ENCODE measurements at places on chromosomes 7 and 10.
A peak's percentile ranks its signal among the peaks of the same experiment; 100 is the strongest.

- no peak for DNase-seq
Observed at GRCh38 chr10:81280497-81281479, 594.2 kb upstream of the NRG3 start.

- DNase-seq: no peak
Observed at GRCh38 chr10:17443707-17444387, 10.5 kb downstream of the ST8SIA6 start.

GRCh38 chr7:135911099-135911498, 66.1 kb downstream of the MTPN start:
- DNase-seq: no peak

GRCh38 chr7:68474661-68475216, 1123.5 kb upstream of the AUTS2 start:
- no peak for DNase-seq

DNA sequence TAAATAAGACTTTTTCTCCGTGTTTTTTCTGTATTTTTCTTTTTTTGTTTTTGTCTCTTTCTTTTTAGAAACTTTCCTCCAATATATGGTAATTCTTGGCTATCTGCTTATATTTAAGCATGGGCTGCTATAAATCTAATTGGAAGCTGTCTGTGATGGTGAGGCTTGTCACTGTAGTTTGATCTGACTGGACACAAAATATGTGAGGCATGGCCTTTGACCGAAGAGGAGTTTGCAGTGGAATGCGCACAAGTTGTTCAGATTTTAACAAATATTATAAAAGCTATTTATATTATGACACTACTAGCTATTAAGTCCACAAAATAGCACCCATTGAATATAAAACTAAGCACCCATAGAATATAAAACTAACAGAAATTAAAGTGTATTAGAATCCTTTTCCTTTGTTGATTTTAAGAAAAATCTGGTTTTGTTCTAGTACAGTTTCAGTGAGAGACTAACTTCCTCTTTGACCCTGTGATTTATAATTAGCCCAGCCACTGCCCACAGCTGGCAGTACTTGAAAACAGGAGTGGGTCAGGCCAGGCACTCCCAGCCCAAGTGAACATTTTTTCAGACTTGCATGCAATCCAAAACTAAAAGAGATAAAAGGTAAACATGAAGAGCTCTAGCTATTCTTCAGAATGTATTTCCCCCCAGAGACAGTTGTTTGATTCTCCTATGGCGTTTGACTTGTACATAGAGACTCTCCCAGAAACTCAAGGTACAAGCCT, 69.9 kb upstream of the FGL2 start:
- no peak for DNase-seq

DNA sequence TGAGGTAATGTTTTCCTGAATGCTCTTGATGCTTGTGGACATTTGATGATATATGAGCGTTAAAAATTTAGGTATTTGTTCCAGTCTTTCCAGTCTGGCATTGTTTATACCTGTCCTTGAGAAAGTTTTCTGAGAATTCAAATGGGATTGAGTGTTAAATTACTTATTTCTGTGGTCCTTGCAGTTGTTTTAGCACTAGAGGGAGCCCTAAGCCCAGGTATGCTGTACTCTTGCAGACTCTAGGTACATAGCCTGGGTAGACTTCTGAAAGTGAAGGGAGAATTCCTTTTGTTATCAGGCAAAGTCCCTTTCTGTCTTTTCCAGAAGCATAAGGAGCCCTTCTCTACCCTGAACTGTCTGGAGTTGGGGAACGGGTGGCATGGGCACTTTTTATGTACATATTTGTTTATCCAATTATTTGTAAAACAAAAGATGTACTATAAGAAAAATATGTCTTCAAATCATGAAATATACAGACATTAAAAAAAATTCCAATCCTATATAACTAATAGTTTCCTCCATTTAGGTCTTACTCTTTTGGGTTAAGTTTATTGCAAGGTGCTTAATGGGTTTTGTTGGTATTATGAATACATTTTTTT, 262.1 kb downstream of the ATRNL1 start:
- DNase-seq: peak; percentile 7

- no peak for DNase-seq
Observed at GRCh38 chr10:79184145-79184625, 115.4 kb downstream of the ZMIZ1 start.

DNA sequence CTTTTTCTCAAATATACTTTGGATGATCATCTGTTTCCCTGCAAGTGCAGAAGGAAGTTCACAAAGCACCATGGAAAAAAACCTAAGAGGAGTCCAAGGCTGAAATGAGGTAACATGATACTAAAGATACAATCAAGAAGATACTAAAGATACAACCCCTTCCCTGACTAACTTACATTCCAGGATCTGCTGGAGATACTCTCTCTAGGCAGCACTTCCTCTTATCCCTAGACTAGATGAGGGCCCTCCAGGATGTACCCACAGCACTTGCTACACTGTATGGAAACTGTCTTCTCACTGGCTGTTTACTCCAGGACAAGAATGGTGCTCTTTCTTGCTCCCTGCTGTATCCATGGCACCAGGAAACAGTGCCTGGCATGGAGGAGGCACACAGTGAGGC, 116.4 kb upstream of the NFE2L3 start:
- DNase-seq: no peak

All from GM06990 (cell line).